ENCODE measurements at places on chromosomes 2 and 18.

DNA sequence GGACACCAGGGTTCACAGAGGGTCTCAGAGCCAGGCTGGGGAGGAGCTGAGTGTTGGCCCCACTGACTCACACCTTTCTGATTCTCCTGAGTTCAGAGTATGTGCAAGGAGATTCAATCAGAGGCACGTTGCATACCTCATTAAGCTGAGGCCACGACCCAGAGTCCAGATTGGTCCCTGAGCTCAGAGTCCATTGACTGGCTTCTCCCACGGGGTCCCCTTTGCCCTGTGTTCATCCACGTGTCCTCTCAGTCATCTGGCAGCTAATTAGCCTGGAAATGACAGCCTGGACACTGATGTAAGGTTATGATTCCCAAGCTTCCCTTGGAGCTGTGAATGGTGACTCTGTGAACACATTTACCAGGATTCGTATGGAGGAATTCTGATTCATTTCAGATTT, 267.2 kb downstream of the SH3BP4 start:
- DNase-seq = no peak

DNA sequence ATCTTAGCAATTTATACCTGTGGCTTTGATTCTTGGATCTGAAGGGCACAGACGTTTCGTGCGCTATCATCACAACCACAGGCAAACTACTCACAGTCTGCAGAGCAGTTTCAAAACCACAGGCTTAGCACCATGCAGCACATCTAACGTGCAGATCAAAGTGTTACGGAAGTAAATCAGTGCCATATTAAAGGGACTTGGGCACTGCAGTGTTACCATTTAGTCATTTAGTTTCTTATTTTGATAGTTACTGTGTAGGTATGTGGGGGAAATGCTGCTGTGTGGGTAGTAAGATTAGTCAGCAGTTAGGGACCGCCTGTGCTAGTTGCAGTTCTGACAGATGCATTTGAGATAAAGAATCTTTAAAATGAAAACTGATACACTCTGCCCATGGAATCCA, 384.0 kb downstream of the NBAS start:
- no peak for DNase-seq

DNA sequence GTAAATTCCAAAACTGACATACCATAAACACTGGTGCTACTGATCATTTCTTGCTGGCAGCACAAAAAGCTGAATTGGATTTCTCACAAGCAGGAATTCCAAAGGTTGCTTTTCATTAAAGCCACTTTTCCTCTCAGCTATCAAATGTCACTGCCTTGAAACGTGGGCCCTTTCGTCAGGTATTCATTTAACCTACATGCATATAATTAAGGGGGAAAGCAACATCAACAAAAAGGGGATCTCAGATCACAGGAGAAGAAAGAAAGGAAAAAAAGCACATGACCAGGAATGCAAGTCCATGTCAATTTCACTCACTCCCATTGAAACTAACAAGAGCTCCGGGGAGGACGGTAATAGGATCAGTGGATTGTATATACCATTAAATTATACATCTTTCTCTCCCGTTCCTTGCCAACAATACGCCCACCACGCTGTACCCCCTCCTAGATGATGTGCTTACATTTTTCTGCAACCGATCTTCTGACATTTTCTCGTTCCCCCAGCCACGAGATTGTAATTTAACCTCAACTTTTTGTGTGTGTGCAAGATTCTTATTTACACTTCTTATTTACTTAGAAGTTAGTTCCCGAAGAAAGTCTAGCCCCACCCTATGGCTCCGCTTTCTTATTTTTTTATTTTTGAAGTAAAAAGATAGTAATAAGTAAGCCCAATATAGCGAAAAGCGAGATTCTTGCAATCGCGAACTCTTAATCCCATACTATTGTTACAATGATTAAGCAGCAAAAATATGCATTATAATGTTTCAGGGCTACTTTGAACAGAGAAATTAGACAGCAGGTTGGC, 725 bp downstream of the FIGN start:
- no peak for DNase-seq

DNA sequence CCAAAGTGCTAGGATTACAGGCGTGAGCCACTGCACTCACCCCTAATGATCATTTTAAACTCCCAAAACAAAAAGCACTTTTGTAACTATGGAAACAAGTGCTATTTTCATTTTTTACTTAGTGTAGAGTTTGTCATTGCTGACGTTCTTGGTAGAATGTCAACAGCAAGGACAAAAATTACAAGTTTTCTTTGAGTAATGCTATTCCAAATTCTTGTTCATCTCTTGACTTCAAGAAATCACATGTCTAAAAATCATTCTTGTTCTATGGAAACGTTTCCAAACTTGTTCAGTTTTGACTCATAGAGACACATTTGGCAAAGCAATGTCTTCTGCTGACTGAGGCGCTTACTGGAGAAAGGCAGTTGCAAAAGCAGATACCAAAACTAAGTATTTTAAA, 82.6 kb downstream of the MBP start:
- peak; percentile 67 for DNase-seq

GRCh38 chr2:166900700-166901099, 12.4 kb downstream of the XIRP2 start:
- DNase-seq = no peak

GRCh38 chr2:174553811-174554493, 43.7 kb downstream of the WIPF1 start:
- no peak for DNase-seq

GRCh38 chr2:16277117-16277516, 336.8 kb downstream of the MYCN start:
- DNase-seq = no peak

DNA sequence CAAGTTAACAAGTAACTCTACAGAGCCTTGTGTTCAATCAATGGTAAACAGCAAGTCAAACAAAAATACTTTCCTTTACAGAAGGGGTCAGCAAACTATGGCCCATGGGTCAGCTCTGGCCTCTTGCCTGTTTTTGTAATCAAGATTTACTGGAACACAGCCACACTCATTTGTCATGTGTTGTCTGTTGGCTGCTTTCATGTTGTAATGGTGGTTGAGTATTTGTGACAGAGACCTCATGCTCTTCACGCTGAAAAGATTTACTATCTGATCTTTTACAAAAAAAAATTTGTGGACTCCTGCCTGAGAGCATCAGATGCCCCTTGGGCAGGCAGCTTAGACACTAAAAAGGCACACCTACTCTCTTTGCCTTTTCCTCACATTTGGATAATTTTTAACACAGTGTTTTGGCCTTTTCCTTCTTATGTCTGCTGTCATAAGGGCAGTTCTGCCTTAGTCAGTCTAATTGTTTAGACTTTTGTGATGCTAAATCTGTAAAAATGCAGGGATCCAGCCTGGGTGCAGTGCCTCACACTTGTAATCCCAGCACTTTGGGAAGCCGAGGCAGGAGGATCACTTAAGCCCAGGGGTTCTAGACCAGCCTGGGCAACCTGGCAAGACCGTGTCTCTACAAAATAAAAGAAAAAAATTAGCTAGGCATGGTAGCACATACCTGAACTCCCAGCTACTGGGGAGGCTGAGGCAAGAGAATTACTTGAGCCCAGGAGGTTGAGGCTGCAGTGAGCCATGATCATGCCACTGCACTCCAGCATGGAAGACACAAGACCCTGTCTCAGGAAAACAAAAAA, 18.3 kb downstream of the IL1B start:
- no peak for DNase-seq

GRCh38 chr2:88932686-88933085, 241.2 kb downstream of the RPIA start:
- peak; percentile 37 for DNase-seq

- DNase-seq = peak; percentile 94
Observed at GRCh38 chr2:173027181-173028128, 48.2 kb upstream of the MAP3K20 start.

DNA sequence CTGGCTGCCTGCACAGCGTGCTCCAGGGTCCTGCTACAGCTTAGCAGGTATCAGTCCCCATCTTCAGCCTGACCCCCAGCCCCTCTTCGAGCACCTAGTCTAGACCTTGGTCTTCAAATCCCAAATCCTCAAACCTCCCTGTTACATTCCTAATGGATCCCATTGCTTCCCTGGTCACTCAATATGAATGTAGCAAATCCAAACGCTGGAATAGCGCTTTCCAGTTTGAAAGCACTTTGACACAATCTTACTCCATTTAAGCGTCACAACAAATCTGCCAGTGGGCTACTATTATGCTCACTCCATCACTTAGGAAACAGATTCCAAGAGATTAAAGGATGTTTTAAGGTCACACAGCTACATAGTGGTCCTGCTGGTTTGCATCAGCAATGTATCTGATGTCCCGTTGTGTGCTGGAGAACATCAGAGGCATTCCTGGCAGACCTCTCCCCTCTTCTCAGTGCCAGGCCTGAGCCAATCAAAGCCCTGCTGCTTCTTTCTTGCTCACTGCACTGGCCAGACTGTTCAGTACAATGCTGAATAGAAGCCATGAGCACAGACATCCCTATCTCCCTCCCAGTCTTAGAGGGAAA, 11.1 kb upstream of the INO80C start:
- no peak for DNase-seq

DNA sequence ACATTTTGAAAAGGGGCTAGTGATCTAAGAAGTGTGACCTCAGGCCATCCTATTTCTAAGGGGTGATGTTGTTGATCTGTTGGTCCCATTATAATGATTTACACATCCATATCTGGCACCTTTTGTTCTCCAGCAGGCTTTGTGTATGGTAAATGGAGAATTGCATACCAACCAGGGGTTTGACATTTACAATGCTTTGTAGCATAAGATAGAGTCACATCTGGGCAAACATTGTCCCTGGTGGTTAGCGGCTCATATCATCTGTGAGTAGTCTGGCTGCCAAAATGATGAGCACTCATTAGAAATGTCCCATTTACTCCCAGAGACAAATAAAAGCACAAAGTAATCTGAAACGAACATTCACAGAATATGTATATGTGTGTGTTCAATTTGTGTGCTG, 1775.5 kb upstream of the CELF4 start:
- DNase-seq = no peak

DNA sequence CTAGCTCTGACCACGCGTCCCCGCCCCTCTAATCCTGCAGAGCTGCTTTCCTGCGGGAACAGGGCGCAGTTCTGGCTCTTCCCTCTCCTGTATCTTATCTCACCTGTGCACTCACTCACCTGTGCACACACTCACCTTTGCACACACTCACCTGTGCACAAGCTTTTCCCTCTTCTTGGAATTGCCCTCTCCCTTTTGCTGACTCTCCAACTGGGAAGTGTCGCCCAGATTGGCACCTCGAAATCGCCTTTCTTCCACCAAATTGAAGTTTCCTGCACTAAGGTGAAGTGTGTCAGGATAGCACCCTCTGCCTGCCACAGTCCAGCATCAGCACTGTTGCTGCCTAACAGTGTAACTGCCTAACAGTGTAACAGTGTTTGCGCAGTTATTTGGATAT, 566 bp upstream of the CMPK2 start:
- no peak for DNase-seq

DNA sequence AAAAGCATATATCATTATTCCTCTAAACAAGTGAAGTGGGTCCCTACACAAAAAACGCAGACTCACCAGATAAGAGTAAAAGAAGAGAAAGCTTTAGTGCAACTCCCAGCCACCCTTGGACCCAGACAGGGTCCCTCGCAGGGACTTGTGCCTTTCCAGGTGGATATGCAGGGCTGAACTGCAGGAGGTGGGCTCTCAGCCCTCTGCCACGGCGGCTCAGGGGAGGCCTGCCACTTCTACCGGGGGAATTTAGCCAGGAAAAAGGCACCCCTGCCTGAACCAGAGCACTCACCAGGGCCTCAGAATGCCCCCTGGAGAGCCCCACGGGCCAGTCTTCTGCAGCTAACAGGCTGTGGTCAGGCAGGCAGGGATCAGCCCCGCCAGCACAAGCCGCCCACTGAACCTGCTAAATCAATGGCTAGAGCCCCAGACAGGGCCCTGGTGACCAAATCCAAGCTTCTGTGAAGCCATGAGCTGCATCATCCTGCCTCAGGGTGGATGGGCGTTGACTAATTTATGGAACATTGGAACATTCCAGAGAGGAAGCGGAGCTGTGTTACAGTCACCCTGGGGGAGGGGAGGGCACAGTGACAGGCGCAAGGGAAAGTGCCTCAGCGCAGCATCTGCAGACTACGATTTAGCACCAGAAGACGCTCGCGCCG, 209.3 kb downstream of the EIPR1 start:
- no peak for DNase-seq

DNA sequence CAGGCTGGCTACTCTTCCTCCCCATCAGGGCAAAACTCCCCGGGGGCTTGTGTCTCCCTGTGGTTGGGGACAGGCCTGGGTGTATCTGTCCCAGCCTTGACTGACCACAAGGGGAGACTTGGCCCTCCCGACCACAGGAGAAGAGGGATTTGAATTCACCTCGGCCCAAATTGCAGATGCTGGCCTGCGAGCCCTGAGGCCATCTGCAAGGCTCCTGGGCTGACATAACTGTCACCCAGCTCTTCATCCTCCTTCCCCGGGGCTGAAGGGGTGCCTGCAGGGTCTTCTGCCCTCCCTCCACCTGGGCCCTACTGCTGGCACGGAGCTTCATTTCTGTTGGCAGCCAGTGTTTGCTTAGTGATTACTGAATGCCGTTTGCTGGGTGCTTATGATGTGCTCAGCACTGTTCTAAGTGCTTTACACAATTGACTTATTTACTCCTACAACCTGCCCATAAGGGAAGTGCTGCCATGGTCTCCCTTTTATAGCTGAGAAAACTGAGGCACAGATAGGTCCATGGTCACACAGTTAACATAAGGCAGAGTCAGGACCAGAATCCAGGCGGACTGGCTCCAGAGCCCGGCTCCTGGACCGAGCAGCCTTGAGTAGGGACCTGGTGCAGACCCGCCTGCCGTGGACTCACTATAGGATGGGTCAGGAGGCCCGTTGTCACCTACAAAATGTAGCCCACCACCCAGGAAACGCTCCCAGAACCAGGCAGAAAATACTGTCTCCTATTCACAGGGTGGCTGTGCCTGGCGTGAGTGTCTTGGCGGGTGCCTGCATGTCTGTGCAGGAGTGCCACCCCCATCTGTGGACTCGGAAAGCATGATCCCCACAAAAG, 18.9 kb downstream of the STEAP3 start:
- DNase-seq = no peak

DNA sequence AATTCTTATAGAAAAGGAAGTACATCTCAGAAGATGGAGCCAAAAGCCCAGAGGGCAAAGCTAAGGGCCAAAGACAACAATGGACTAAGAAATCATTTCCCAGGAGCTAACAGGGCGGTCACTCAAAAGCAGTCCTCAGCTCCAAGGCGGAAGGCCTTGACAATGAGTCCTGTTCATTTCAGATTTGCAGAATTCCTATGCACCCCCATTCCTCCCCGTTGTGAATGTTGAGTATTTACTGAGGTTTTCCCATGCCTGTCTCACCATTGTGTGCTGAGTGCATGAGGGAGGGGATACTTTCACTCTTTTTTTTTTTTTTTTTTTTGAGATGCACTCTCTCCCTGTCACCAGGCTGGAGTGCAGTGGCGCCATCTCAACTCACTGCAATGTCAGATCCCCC, 18.8 kb upstream of the DTNB start:
- no peak for DNase-seq
